Activated gamma-delta T cell treated with Interleukin-2 at 50 U/mL for 16 hours (primary cell): ENCODE measurements at places on chromosomes 11 and 22.

- DNase-seq: no peak
Observed at GRCh38 chr11:67571443-67571842, 12.2 kb upstream of the GSTP1 start.

DNA sequence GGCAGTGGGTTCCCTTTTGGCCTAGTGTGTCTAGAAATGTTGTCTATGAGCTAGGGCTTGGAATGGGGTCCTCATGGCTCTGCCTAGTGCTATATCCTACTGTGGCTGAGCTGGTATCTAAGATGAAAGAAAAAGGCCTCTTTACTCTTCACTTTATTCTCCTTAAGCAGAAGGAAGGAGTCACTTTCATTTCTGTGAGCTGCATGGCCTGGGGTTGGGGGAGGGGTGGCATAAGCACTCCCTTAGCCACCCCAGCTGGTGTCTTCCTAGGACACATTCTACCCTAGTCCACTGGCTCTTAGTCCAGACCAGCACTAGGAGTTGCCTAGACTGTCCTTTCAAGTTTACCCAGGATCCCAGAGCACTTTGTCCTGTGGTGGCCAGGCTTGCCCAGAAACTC lies 1148.9 kb upstream of the CNTN5 start:
- no peak for DNase-seq

- DNase-seq: no peak
Observed at GRCh38 chr11:64638018-64638665, 47.1 kb downstream of the SLC22A12 start.

- no peak for DNase-seq
Observed at GRCh38 chr11:128843198-128843785, 23.8 kb downstream of the KCNJ1 start.

DNA sequence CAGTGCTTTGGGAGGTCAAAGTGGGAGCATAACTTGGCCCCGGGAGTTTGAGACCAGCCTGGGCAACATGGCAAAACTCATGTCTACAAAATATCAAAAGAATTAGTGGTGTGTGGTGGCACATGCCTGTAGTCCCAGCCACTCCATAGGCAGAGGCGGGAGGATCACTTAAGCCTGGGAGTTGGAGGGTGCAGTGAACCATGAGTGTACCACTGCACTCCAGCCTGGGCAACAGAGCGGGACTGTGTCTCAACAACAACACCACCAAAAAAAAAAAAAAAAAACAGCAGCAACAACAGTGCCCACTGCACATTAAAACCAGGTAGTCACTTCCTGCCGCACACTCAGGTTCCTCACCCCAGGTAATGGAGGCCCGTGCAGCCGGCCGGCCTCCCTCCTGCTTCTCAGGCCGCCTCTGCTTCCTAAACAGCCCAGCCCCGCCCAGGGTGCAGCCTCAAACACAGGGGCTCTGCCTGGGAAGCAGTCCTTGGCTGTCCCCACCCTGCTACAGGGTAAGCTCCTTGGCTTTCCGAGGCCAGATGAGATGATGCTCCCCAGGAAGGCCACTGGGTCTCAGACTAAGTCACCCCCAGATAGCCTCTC lies 318.3 kb downstream of the SHANK2 start:
- DNase-seq: no peak

- DNase-seq: no peak
Observed at GRCh38 chr11:67288198-67288451, 978 bp upstream of the ANKRD13D start.

DNA sequence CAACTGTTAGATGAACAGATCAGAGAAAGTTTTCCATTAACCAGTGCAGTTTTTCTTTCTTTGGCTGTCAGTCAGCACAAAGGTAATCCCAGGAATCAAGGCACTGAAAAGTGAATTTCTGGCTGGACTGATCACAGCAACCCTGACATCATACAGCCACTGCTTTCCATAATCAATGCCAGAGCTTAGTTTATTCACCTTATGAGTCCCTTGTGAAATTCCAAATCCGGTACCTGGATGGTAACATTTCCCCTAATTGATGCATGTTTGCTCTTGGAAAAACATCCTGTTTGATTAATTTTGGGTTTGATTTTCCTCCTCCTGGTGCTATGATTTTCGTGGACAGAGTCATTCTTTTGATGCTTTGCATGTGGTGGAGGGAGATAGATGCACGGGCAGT lies 319.8 kb downstream of the INSC start:
- DNase-seq: no peak

DNA sequence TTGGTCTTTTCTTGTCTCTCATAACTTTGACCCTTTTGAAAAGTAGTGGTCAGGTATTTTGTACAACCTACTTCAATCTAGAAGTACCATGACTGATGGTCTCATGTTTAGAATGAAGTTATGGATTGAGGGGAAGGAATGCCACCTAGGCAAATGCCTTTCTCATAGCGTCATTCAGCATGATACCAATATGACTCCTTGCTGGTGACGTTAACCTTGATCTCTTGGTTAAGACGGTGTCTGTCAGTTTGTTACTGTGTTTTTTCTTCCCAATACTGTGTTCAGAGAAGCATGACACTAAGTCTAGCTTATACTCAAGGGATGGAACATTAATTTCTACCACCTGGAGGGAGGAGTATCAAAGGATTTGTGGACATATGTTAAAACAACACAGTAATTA lies 130.9 kb downstream of the KIF18A start:
- no peak for DNase-seq

DNA sequence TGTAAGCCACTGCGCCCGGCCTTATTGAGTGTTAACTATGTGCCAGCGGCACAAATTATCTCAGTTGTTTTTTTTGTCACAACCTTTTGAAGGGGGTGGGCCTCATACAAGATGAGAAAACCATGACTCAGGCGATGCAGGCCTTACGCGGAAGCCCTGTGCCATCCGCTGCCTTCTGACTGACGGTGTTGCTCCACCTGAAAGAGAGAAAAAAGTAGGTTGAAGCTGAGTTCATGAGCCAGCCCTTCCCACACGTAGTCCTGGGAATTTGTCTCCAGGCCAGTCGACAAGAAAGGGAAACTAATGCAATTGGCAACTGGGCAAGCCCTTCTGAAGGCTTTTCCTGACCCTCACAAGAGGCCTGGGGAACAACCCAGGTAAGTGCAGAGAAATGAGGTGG lies 96.9 kb upstream of the CRYBB3 start:
- DNase-seq: no peak

- DNase-seq: no peak
Observed at GRCh38 chr22:44524806-44525205, 26.8 kb upstream of the RTL6 start.

DNA sequence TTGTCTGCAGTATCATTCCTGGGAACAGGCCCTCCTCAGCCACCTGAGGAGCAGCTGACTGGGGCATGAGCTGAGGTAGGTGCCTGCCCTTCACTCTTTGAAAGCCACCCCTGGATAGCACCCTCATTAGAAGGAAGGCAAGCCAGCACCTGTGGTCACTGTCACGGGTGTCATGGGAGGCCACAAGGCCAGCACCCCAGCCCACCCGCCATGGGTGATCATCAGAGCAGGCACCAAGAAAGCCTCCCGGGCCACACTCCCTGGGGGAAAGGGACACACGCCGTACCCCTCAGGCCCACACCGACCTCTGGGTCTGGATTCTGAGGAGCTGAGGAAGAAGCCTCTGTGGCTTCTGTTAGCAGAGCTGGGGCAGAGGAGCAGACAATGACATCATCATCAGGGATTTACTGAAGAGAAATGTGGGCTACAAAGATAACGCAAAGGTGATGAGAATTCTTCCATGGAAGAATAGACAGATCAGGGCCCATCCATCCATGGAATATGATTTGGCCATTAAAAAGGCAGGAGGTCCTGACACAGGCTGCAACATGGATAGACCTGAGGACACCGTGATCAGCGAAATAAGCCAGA lies 16.7 kb upstream of the NAP1L4 start:
- no peak for DNase-seq

DNA sequence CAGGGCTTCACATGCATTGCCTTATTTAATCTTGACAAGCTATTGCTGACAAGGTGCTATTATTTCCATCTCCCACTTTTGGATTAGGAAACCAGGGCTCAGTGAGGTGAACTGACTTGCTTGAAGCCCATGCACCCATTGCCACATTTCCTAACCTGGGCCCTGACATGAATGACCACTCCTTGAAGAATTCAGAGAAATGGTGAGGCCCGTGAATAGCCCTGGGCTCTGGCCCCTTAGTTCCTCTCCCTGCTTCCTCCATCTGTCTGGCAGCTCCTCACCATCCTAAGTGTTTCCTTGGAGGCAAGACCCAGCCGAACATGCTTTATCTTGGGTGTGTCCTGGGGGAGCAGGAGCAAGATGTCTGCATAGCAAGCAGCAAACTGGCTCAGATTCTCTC lies 56.1 kb upstream of the NECTIN1 start:
- no peak for DNase-seq

GRCh38 chr11:22512457-22512856 lies 113.2 kb downstream of the FANCF start:
- no peak for DNase-seq

DNA sequence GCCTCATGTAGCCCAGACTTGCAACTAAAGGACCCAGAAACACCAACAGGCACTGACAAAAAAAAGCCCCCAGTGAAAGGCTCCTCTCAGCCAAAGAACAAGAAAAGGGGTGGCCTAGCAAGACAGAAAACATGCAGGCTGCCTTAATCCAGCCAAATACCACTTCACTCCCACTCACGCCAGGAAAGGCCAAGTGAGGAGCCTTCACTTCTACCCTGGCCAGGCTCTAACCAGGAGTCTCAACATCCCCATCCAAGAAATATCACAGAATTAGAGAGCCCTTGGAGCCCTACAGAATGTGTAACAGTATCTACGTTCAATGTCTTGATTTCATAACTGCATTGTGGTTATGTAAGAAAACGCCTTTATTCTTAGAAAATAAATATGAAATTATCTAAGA lies 149.0 kb downstream of the APOL5 start:
- DNase-seq: no peak

- DNase-seq: no peak
Observed at GRCh38 chr11:16186680-16187079, 169.7 kb downstream of the SOX6 start.

DNA sequence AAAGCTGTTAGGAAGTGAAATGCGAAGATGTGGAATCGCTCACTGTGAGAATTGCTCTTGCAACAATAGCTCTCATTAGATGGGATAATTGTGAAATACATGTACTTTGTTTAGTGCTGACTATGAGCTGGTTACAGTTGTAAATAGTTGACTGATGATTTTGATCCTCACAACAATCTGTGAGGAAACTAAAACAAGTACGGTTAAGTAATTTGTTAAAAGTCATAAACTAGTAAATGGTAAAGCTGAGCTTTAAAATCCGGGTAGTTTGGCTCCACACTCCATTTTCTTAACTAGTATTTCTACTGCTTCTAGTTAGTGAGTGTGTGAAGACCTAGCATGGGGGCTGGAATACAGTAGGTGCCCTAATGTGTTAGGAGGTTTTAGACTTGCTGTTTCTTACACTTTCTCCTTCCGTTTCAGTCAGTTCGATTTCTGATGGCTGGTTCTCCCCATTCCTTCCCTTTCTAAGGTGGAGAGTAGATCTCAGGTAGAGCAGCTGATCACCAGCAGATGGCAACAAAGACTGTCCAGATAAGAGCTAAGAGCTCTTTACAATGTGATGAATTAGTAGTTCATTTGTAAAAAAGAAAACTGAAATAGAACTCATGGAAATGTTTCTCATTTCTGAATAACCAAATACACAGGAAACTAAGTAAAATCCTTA lies 16.3 kb upstream of the CYP2R1 start:
- peak; percentile 22 for DNase-seq

GRCh38 chr22:22201930-22202343 lies 42.6 kb upstream of the VPREB1 start:
- no peak for DNase-seq

- no peak for DNase-seq
Observed at GRCh38 chr22:37739035-37739434, 42.2 kb downstream of the TRIOBP start.

- no peak for DNase-seq
Observed at GRCh38 chr11:131301306-131301705, 69.1 kb upstream of the NTM start.

DNA sequence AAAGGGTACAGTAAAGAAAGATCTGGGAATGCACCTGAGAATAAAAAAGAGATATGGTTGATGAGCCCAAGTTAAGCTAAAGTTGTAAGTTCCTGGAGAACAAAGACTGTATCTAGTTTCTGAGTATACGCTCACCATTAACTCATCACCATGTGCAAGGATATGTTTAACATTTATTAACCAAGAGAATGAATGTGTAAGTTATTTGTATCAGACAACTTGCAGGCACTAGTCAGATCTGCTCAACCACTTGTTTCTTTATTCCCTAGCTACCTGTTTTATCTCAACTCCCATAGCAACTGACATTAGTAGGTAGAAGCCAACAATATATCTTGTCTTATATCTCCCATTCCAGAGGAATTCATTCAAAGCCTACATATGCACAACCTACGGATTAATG lies 74.9 kb upstream of the KCNA4 start:
- no peak for DNase-seq

DNA sequence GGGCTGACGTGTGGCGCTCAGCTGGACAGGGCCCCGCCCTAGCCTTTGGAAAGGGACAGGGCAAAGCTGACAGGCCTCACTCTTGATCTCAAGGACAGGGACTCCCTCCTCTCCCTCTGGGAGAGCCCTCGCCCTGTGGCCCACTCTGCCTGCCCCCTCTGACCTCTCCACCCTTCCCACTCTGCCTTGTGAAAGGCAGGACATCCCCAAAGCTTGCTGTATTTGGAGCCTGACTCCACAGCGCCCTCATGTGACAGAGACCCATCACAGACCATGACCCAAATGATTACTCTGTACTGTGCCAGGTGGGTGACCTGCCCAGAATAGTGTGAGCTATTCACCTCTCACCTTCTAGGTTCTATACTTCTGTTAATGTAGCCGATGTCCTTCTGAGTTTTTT lies 18.8 kb downstream of the P2RY2 start:
- no peak for DNase-seq

DNA sequence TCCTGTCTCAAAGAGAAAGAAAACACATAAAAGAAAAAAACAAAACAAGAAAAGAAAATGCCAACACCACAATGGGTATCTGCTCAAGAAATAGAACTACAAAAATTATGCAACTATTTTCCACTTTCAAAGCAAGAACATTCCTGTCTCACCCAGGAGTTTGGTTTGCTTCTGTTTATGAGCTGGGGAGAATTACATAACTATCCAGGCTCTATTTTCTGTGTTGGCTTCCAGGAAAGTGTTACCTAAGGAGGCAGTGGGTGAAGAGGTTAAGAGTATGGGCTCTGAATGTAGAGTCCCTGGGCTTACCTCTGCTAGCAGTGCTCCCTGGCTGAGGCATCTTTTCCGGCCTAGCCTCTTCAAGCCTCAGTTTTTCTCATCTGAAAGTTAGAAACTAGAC lies 426.7 kb downstream of the MIAT start:
- no peak for DNase-seq

- DNase-seq: no peak
Observed at GRCh38 chr11:111814106-111814505, 47.9 kb upstream of the PPP2R1B start.

- DNase-seq: no peak
Observed at GRCh38 chr11:14114269-14114668, 151.7 kb downstream of the SPON1 start.

GRCh38 chr11:75425422-75425821 lies 7.6 kb downstream of the KLHL35 start:
- no peak for DNase-seq

GRCh38 chr11:1728301-1728700 lies 22.1 kb downstream of the IFITM10 start:
- DNase-seq: no peak
